Stimulated activated CD4-positive, alpha-beta T cell treated with anti-CD3 and anti-CD28 coated beads, TNF-alpha, amount 100 ng/mL, for 4 hours (primary cell): ENCODE measurements at places on chromosomes 4 and X.

DNA sequence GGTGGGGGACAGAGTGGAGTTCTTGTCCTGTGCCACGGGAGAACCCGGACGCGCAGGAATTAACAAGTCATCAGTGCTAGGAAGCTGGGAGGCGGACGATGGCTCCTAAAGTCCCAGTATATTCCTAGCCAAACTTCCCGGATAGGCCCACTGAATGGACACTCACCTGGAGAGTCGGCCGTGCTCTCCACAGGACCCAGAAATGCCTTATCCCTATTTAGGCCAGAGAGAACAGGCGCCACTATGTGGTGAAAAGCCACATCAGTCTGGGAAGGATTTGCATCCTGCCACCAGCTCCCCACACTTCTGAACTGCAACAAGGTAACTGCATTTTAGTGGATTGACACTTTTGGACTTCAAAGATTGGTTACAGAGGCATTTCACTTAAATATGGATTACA is 1.1 kb downstream of the CFAP299 start:
- DNase-seq, result no peak

- no peak for DNase-seq
Measured at GRCh38 chr4:53716471-53717063, 125.3 kb upstream of the LNX1 start.

DNA sequence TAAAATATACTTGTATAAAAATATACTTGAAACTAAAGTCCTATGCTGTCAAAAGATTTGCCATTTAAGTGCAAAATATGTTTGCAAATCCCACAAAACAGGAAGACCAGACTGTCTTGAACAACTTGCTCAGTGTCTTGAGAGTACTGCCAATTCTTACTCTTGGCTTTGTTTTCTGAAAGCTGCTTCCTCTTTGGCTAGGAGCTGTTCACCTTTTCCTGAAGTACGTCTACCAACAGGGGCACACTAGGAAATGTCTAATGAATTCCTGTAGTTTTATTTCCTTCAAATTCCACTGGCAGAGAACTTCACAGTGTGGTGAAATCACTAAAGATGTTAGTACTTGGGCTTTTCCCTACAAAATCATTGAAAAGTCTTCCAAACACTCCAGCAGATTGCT is 46.4 kb upstream of the ABCG2 start:
- DNase-seq, result no peak

GRCh38 chr4:67750691-67751090 is 3.5 kb downstream of the GNRHR start:
- DNase-seq, result no peak

DNA sequence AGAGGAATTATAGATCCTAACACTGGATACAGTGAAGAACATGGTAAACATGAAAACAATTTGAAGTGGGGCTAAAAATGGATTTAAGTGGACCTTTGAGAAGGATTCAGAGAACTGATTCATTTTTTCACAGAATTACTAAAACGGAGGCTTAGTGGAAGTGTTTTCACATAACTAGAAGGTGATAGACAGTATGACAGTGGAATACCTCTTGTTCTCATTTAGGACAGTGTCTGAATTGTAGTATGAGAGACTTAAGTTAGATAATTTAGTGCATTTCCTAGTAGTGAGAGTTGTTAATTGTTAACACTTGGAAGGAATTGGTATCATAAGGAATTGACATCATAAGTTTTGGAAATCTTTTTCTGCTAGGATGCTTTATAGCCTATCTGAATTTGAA is 64.1 kb downstream of the FIP1L1 start:
- DNase-seq, result no peak

DNA sequence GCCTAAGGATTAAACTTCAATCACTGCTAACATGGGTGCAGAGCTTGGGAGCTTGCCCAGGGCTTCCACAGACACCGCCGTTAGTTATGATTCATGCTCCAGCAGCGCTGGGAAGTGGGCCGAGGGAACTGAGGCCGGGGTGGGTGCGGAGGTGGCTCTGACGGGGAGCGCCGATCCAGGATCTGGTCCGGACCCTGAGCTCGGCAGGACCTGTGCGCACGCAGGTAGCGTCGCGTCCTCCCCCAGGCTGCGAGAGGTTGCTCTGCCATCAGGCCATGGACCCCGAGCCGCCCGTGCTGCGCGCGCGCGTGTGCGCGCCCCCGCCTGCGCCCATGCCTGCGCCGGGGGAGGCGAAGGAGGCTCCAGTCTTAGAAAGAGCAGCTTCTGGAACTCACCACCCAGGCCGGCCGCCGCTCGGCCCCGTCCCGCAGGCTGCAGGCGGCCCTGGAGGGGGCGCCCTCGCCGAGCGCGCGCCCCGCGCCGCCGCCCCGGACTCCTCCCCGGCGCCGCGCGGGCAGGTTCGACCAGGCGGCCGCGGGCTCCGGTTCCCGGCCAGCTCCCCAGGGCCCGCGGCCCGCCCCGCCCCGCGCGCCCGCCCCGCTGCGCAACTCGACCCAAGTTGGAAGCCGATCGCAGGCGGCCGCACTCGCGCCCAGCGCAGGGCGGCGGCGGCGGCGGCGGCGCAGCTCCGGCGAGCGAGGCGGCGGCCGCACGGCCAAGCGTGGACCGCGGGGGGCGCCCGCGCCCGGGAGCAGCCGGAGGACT is 732 bp upstream of the ADRA2C start:
- DNase-seq, result no peak

DNA sequence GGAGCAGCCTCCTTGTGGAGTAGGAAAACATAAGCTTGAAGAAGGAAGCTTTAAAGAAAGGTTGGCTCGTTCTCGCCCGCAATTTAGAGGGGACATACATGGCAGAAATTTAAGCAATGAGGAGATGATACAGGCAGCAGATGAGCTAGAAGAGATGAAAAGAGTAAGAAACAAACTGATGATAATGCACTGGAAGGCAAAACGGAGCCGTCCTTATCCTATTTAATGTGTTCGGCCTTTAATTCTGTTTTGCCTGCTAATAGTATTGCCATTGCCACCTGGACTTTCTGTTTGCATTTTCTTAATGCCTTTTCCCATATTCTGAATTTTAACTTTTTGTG is 1.4 kb downstream of the TCEAL1 start:
- no peak for DNase-seq

- DNase-seq, result no peak
Measured at GRCh38 chr4:5708449-5709206, at the start of gene EVC2. Gene EVC2 (minus strand): TSS chr4:5708559. CDS start chr4:5708513, 46 bp downstream.

GRCh38 chr4:141511055-141511454 is 125.3 kb upstream of the IL15 start:
- DNase-seq, result no peak

DNA sequence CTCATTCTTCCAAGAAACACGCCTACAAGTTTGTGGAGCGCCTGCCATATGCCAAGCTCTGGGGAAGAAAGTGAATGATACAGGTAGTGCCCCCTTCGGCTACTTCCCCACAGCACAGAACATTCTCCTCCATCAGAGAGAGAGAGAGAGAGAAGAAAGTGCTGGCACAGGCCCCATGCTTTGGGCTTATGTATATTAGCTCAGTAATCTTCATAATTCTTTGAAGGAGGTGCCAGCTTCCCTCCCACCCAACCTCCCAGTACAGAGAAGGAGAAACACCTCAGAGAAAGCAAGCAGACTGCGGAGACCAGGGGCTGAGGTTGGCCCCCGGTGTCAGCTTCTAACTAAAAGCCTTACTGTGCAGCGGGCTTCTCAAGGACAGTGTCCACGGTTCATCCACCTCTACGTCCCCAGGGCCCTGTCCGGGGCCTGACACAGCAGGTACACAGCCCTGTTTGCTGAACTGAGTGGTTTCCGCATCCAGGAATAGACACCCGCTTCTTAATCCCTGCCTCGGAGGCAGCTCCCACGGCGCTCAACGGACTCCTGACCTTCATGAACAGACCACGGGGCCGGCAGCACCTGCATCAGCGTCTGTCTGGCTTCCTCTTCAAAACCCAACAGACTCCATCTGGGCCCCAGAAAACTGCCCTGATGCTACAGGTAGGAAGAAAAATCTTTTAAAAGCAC is 50.2 kb downstream of the JAKMIP1 start:
- DNase-seq, result no peak
